ENCODE measurements at places on chromosomes 3 and 15.

DNA sequence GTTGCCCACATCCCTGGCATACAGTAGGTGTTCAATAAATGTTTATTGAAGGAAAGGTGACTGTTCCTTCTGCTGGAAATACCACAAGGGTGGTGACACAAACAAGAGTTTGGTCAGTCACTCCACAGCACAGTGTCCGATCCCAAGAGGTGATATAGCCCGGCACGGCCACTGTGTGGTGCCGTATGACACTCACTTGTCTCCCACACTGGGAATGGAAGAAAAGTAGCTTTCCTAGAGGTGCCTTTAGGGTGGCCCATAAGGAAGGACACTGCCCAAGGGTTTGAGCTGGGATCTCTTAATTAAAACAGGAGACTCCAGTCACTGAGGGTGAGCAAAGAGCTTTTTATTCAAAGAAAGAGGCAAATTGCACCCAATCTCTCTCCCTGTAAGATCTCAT is 40.5 kb downstream of the TGM4 start:
- DNase-seq: no peak

- DNase-seq: no peak
Observed at GRCh38 chr3:17088017-17088416, 203.3 kb downstream of the PLCL2 start.

GRCh38 chr3:114089675-114090074 is 33.1 kb downstream of the QTRT2 start:
- no peak for DNase-seq

DNA sequence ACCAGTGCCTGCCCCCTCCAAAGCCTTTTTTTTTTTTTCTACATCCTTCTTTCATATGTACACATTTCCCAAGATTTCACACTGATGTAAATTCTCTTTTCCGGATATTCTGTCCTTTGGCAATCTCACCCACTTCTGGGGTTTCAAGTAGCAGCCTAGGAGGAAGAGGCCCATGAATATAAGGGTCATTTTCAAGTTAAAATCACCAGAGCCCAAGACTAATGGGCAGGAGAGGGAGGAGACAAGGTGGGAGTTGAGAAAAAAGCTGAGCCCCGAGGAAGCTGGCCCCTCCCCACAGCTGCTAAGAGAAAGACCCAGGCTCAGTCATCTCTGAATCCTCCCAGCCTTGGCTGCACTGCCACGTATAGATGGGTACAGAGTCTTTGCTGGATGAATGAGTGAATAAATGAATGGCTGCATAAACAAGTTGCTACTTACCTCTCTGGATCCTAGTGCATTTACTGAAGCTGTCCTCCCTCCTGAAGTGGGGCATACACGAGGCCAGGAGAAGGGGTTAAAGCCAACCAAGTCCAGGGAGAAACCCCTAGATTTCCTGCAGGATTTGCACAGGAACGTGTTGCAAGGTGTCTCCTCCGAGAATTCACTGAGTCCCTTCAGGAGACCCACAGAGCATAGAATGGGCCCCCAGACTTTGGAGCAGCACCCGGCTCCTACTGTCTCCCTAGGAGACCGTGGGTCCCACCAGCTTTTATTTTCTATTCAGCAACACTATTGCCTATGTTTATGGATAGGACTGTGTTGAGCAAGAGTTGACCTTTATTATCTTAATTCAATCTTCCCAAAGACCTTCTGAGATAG is 100.8 kb upstream of the LIPC start:
- DNase-seq: no peak

GRCh38 chr15:25427861-25428260 is 11.0 kb downstream of the UBE3A start:
- no peak for DNase-seq

Measured in activated T-helper 1 cell treated with anti-CD3 and anti-CD28 coated beads, Interleukin-2, amount 50 U/mL, for 16 hours (primary cell).